Stimulated activated CD4-positive, alpha-beta T cell treated with anti-CD3 and anti-CD28 coated beads, Interleukin-15, amount 100 ng/mL, for 1 hour (primary cell): ENCODE measurements at places on chromosomes 1 and 21.

- no peak for DNase-seq
These were observed 16.8 kb upstream of the ERVH48-1 start for GRCh38 chr21:42942244-42942643.

- DNase-seq: no peak
These were observed 46.0 kb downstream of the CEP350 start for GRCh38 chr1:180000575-180000974.

- DNase-seq: no peak
These were observed 220.3 kb upstream of the LYPLAL1 start for GRCh38 chr1:218953386-218953785.

- no peak for DNase-seq
These were observed 11.4 kb downstream of the NEK7 start for GRCh38 chr1:198168227-198168626.

GRCh38 chr1:48753293-48753692 is 23.4 kb downstream of the BEND5 start:
- no peak for DNase-seq

- no peak for DNase-seq
These were observed 121.3 kb downstream of the HFM1 start for GRCh38 chr1:91283421-91283726.

- no peak for DNase-seq
These were observed 120.7 kb downstream of the SMYD2 start for GRCh38 chr1:214401666-214402065.

DNA sequence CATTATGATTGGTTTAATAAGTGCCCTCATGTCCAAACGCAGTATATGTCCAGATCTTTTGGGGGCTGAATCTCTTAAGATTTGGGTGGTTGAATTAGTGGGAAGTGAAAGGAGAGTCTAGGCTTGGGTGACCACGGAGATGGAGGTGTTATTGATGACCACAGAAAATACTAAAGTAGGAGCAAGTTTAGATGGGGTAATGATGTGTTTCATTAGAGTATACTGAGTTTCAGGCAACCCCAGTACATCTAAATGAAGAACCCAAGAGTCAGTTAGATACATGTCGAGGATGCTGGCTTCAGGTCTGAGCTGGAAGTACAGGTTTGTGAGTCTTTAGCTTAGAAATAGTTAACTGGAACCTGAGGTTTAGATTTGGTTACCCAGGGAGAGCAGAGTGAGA is 6.5 kb upstream of the ZZZ3 start:
- no peak for DNase-seq

DNA sequence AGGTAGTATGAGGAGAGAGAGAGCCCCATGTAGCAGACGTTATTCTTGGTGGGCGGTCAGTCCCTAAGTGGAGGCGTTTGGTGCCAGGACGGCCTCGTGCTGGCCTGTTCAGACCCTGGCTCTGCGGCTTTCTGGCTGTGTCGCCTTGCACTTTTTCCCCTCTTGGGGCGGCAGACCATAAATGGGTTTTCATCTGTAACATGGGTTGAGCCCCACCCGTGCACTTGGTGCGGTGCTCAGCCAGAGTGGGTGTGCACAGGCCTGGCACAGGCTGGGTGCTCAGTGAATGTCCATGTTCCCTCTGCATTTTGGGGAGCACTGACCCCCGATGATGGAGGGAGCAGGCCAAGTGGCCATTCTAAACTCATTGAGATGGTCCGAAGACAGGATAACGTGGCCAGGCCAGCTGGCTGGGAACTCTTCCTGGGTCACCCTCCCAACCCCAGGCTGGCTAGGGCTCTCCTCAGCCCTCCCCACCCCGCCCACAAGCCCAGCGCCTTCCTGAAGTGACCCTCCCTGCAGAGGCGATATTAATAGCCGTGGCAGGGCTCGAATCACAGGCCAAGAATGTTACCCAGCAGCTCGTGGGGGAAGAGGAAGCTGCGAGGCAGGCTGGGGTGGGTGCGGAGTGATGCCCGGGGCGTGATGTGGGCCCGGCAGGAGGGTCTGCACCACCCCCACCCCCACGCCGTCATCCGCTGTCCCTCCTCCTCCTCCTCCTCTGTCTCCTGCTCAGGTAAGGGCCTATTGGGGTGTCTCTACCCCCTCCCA is 78.5 kb downstream of the ARHGEF10L start:
- no peak for DNase-seq

- no peak for DNase-seq
These were observed 18.4 kb upstream of the ZNF124 start for GRCh38 chr1:247189981-247190798.

GRCh38 chr1:170562646-170563338 is 30.8 kb downstream of the GORAB start:
- no peak for DNase-seq

DNA sequence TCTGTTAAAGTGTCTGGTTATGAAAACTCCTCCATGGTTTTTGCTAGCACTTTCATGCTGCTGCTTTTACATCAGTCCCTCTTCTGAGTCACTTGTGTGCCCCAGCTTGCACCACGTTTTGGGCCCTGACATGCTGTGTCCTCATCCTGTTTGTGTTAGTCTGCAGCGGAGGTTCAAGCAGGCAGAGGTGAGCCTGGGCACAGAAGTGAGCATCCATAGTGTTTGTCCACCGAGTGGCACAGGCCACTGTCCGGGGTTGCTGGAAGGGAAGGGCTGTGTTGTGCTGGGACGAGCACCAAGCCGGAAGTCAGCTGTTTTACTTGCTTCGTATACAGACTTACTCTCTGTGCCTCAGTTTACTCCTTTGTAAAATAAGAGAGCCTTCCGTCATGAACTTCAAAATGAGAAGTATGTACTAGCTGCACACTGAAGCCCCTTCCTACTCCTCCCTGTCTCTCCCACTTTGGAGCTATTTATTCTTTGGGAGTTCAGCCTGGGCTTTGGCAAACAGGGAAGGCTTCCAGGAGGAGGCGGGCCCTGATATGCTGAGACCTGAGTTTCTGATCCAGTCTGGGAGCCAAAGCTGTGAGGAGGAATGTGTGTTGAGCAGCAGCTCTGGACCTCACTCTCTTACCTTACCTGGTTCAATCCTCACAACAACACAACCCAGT is 10.7 kb upstream of the LAPTM5 start:
- no peak for DNase-seq

DNA sequence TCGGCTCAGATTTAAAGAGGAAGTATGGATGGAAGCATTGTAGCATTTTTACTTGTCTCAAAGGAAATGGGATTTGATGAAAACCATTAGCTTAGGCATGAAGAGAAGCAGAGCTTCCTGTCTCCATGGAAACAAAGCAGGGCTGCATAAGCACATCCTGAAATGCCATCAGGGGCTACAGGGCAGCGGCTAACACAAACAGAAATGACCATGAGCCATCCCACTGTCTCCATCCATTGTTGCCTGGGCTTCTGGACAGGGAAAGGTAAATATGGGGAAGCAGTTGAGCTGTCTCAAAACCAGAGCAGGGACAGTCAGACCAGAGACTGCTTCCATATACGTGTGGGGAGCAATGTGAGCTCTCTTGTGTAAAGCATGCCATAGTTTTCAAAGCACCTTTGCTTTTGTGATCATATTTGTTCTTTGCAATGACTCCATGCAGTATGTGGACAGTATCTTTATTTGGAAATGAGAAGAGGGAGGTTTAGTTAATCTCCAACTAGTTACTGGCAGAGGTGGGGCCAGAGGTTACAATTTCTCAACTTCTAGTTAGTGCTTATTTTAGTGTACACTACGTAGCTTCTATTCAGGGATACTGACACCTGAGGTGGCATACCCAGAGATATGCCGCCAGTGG is 176.1 kb downstream of the CACNA1E start:
- no peak for DNase-seq

GRCh38 chr1:3069491-3070308 is 697 bp downstream of the PRDM16 start:
- DNase-seq: no peak

DNA sequence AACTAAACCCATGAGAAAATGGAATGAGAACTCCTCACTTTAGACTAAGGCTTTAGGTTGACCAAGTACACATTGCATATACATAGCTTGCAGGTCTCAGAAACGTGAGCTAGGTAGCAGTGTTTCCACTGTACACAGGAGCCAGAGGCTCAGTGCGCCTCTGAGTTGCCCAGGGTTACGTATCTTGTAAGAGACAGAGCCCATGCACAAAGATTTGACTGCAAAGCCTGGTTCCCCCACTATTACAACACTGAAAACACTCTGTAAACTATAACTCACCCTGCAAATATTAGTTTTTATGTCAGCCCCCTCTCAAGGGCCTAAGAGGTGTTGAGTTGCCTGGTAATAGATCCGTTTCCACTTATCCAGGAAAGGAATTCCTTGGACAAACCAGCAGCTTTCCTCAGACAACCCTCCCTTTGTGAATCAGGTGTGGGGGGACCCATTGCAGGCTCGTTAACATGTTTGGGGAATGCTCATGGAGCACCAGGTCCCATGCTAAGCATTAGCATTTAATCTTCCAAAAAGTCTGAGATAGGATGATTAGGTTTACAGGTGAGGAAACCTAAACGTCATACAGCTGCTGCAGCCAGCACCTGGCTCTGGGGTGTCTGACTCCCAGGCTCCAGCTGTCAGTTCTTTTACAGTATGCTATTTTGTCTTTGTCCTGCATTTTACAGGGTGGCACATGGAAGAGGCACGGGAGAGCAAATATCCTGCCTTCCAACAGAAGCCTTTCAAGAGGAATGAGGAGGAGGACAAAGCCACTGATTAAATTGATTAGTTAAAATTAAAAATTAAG is 25.7 kb downstream of the TENT5C start:
- DNase-seq: no peak

DNA sequence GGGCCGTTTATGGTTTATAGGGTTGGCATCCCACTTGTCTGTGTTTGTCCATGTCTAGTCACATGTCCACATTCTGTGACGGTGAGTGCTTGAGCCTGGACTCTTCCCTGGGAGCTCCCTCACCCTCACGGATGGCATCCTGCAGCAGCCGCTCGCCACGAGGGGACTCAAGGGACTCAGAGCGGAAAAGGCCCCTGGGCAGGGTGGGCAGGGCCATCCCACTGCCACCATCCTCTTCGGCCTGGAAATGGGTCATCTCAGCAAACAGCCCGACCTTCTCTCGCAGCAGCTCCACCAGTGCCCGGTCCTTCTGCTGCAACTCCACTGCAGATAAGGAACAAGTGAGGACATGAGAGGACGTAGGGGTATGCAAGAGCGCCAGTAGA is 11.1 kb downstream of the RXFP4 start:
- DNase-seq: no peak

DNA sequence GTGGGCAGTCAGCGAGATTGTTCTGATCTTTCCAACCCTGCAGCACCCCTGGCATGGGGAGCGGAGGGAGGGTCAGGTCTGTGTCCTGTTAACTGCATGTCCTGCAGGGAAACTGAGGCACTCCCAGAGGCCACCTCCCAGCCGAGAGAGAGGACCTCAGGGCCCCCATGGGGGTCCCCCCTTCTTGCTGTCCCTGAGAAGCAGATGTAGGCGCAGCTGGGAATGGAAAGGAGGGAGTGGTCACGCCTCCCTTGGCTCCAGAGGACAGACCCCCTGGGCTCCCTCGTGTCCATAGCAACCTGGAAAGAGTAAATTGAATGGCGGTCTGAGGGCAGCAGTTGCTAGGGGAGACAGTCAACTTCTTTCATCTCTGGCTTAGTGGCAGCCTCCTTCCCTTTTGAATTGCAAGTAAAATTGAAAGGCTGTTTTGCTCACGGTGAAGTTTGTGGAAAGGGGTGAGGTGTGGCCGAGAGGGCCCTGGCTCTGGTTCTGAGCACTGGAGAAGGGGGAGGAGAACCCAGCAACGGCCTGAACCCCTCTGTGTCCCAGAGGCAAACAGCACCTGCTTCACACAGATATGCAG is 4.9 kb downstream of the CROCC start:
- no peak for DNase-seq

DNA sequence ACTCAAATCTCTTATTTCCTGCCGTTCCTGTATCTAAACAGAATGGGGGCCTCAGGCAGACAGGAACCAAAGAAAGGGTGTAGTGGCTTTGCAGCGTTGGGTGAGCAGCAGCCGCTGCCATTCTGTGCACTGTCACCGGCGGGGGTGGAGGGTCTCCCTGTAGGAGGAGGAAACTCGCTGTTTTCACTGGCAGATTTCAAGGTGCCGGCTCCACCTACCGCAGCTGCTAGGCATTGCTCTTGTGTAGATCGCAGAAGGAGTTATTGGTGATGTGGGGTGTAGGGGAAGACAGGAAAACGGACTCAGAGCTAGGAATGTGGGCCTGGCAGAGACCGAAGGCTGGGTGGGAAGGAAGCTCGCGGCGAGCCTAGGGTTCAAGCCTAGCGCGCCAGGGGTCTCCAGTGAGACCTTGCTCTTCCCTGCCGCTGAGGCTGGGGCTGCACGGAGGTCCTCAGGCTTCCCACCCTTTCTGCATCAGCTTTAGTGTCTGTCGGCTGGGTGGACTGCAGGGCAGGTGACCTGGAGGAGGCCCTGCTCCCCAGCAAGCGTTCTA is 20.8 kb downstream of the ATP5PO start:
- DNase-seq: peak; percentile 19

GRCh38 chr1:22831729-22832413 is 121.2 kb downstream of the EPHB2 start:
- no peak for DNase-seq

- no peak for DNase-seq
These were observed 176.6 kb downstream of the GRIK3 start for GRCh38 chr1:36857754-36858153.

- no peak for DNase-seq
These were observed 6.4 kb downstream of the GFI1 start for GRCh38 chr1:92480200-92480812.

- peak; percentile 10 for DNase-seq
These were observed 11.5 kb upstream of the COL16A1 start for GRCh38 chr1:31715087-31715872.

DNA sequence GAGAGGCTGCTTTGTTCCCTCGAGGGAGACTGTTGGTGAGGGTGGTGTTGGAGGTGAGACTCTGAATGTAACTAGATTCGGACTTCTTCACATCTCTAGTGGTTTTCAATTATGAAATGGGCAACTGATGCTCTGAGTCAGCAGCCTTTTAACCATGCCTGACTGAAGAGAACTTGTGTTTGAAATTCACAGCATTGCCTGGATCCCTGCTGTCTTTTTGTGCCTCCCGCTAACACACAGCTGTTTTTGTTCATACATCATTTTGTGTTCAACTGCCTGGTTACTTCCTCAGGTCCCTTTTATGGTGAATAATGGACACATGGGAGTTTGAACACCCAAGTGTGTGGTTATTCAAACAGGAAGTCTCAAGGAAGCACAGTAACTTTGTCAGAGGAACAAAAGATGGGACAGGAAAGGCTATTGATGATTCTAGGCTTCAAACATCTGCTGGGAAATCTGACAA is 16.8 kb downstream of the LAMC1 start:
- no peak for DNase-seq
